AG04450 (cell line): ENCODE measurements at places on chromosomes 16 and 17.

DNA sequence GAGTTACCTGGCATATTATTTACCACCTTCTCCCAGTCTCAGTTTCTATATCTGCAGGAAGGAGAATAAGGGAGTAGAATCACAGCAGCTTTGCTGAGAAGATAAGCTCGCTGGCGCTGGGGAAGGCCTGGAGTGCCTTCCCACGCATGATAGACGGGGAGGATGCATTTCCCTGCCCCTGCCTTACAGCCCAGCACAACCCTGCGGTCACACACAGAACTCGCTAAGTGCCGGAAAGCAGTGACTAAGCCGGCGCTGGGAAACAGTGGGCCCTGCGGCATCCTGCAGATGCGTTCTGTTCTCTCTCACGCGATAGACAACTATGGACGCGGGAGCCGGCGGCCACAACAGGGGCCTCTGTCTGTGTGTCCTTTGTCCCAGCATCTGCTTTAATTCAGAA lies 4.8 kb downstream of the CA5A start:
- no peak for DNase-seq

DNA sequence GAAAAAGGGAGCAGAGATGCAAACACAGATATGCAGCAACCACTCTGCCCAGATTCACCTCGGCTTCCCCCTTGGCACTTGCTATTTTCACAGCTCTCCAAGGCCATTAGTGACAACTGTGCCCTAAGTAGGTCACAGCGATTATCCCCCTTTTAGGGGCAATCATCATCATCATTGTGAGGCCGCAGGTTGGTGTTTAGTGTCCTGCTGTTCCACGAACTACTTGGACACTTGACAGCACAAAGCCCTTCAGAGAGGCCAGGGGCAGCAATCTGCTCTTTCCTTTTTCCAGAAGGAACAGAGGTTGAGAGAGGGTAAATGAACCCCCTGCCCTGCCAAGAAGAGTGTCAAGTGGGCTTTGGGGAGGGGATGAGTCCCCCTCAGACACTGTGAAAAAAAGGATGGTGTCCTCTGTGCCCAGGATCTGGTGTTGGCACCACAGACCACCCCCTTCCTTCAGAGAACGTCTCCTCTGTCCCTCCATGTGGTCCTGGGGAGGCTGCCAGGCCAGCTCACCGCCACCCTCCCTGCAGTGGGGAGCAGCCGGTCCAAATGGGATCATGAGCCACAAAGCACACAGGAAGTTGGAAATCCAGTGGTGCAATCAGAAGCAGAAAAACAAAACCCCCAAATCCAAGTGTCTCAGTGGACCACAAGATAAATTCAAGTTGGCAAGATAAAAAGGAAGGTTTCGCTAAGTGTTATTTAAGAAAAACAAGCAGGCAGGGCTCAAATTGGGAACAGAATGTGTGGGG lies 78.4 kb upstream of the MED9 start:
- DNase-seq = no peak

GRCh38 chr17:45371414-45372324 lies 54.8 kb upstream of the MAP3K14 start:
- peak; percentile 93 for DNase-seq

GRCh38 chr16:67658849-67659674 lies 998 bp downstream of the ACD start:
- DNase-seq = no peak

- DNase-seq = peak; percentile 39
These were observed 1.4 kb downstream of the PRAC2 start for GRCh38 chr17:48724251-48725003.

GRCh38 chr16:85884808-85885463 lies 14.0 kb upstream of the IRF8 start:
- no peak for DNase-seq

- DNase-seq = peak; percentile 27
These were observed 11.9 kb upstream of the SLC4A1 start for GRCh38 chr17:44279666-44280391.

- DNase-seq = no peak
These were observed 10.2 kb upstream of the MAF start for GRCh38 chr16:79610771-79611170.

DNA sequence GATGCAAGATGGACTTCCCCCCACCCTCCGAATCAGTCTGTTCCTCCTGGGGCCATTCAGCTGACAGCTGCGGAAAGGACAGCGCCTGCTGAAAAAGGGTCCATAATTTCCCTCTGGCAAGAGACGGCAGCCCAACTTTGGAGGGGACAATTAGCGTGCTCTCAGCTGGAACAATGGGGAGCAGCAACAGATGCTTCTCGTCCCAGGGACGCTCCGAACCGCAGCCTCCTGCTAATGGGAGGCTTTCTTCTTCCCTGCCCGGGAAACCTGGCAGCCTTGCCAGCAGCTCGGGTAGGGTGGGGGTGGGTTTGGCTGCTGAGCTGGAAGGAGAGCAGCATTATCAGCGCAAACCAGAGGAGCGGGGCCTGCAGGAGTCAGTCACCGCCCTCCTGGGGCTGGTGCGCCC lies 500.0 kb upstream of the SALL1 start:
- no peak for DNase-seq

DNA sequence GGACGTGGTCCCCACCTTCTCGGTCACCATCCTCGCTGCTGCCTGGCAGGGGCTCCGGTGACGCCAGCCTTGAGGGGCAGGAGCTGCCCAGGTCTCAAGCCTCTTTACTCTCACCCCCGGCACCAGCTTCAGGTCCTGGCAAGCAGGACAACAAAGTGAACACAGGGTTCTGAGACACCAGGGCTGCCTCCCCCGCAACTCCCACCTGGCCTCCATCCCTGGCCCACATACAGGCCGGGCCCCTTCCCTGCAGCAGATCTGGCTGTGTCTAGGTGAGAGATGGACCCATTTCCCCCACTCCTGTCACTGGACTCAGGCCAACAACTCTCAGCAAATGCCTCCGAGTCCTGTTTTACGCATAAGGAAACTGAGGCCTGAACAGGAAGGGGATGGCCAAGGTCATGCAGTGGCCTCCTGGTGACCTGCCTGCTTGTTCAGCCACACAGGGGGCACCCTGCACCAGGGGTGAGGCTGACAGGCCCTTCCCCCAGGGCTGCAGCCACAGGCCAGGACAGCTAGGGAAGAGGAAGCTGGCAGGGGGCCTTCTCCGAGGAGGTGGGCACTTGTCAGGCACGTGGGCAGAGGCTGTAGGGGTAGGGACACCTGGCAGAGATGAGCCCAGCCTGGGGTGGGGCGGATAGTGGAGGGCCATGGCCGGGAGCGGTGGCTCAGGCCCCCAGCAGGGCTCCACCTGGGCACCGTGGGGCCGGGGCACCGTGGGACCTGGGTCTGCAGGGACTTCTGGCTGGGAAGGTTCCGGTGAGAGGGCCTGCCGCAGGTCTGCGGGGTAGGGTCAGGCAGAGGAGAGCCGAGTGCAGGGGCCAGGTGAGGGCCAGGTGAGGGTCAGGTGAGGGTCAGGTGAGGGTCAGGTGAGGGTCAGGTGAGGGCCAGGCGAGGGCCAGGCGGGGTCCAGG lies 46.7 kb upstream of the PVALEF start:
- no peak for DNase-seq

DNA sequence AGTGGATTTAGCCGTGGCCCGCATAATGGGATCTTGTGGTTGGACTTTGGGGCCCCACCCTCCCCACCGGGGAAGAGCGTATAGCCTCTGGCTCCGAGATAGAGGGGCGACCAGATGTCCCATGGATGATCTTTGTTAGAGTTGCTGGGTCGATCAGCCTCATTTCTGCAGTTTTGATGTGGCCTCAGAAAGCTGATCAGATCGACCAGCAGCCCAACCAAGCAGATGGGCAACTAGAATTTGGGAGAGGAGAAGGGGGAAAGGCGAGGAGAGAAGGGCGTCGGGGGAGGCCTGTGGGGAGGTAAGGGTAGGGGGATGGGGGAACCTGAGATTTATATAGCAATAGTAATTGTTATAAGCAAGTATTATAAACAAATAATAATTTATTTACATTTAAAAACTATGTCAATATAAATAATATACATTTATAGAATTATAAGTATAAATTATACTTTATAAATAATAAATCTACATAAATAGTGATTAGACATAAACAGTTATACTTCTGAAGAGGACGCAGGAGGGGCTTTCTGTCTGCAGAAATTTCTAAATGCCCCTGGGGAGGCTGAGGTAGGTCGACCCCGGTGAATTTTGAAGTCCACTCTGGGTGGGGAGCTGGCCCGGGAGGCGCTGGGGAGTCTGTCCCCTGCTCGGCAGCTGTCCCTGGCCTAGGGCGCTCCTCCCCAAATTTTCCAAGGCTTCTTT lies 136.3 kb downstream of the KCNJ12 start:
- DNase-seq = no peak

- DNase-seq = no peak
These were observed 22.1 kb upstream of the GNA13 start for GRCh38 chr17:65078441-65079160.

GRCh38 chr17:68238164-68238870 lies 9.5 kb upstream of the AMZ2 start:
- no peak for DNase-seq

DNA sequence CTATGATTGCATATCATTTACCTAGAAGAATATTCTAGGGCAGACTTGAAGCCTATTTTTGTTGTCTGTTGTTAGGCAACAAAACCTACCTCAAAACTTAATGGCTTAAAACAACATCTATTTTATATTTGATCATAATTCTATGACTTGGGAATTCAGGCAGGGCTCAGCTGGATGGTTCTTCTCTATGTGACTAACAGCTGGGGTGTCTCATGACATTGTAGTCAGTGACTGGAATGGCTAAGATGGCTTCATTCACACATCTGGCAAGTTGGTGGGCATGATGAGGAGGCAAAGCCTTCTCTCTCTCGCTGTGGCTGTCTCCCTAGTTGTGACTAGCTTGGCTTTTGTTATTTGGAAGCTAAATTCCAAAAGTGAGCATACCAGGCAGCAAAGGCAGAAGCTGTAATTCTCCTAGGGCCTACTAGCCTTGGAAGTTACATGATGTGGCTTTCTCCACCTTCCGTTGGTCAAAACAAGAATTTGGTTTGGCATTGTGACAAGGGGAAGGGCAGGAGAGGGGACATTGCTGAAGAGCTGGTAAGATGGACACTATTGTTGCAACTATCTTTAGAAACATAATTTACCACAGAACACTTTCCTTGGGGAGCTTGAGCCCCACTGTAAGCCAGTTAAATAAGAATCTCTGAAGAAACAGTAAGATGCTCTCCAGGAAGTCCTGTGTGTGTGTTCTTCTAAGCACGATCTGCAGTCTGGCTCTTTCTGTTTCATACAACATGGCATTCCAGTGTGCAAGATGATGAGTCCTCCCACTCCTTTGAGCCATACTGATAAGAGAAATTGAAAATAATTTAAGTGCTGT lies 39.4 kb downstream of the ZNRF1 start:
- DNase-seq = no peak

DNA sequence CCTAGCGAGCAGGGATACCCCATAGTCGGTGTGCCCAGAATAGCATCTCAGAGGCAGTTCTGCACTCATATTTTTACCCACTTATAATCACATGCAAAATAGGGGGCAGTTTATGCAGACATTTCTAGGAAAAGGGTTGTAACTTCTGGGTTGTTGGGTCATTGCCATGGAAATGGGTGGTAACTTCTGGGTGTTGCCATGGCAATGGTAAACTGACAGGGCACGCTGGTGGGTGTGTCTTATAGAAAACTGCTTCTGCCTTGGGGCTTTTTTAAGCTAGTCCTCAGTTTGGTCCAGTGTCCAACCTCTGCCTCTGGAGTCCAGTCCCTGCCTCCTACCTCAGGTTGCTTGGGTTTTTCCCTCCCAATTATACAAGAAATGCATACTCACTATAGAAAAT lies 7.4 kb upstream of the SPAG9 start:
- DNase-seq = no peak

DNA sequence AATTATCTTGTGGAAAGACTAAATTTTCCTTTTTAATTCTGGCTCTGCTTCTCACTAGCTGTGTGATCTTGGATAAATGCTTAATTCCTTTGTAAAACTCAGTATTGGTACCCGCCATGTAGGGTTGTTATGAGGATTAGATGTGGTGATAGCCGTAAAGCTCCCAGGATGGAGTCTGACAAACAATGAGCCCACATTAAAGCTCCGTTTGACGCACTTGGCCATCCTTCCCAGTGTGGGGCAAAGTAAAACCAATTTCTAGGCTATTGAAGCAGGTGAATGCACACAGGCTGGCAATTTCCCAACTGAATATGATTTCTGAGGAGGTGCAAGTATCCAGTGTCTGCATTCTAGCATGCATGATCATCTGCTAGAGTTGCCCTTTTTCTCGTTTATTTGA lies 123.6 kb downstream of the MRTFB start:
- DNase-seq = no peak

- DNase-seq = no peak
These were observed 29.3 kb downstream of the CRISPLD2 start for GRCh38 chr16:84848986-84849634.

GRCh38 chr16:57889522-57889921 lies 81.4 kb downstream of the CNGB1 start:
- no peak for DNase-seq

- DNase-seq = no peak
These were observed 81.1 kb upstream of the NACA2 start for GRCh38 chr17:61672140-61672539.

GRCh38 chr16:19522397-19522732 lies 467 bp upstream of the GDE1 start:
- no peak for DNase-seq

DNA sequence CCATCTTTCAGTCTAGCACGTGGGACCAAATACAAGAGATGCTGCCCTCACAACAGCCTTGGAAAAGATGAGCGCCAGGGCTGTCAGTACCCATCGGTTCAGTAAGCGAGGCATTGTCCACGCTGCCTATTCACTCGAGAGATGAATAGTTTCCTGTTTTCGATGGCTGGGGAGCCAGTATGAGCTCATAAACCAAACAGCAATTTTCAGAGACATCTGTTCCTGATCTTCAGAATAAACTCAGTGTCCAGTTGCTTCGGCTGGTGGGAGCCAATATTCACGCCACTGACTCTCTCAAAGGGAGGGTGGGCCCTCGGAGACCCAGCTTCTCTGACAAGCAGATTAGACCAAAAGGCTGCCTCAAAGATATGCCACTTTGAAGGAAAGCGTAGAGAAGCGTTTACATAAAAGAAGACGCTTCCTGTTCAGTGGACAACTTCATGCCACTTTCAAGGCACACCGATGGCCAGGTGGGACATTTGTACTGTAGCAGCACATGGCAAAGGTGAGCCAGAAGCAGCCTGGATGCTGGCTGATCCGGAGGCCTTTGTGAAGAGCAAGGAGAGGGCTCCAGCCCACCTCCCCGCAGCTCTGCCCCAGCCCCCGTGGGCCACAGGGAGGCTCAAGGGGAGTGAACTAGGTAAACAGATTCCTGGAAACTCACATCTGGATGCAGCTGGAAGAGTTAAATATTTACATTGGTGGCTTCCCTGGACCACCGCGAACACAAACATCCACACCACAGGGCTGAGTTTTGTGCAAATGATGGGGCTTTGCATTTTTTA lies 6.0 kb downstream of the TIMM22 start:
- DNase-seq = peak; percentile 75

DNA sequence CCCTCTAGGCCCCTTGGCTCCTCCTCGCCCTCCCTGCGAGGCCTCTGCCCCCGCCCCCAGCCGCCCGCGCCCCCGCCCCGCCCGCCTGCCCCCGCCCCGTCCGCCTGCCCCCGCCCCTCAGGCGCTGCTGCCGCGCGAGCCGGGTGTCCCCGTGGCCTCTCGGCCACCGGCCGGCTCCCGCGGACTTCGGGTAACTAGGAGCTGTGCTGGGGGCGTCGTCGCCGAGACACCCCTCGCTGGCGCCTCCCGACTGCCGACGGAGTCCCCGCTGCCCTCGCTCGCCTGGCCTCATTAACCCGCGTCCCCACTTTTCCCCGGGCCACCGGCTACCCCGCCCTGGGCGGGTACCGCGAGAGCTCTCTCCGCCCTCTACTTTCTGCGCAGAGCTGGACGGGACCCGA lies at the start of gene TLCD1:
Gene TLCD1, minus strand, starts transcription at position 8 of the 401 bp plus-strand sequence. CDS start 136 bp downstream, outside the sequence.
- no peak for DNase-seq

GRCh38 chr17:26792486-26792885 lies 501.4 kb upstream of the WSB1 start:
- no peak for DNase-seq

GRCh38 chr17:32504166-32504990 lies 17.6 kb downstream of the CDK5R1 start:
- DNase-seq = no peak
